Cerebellar cortex (tissue), 1 donor: ENCODE measurements at places on chromosomes 13 and 19.

DNA sequence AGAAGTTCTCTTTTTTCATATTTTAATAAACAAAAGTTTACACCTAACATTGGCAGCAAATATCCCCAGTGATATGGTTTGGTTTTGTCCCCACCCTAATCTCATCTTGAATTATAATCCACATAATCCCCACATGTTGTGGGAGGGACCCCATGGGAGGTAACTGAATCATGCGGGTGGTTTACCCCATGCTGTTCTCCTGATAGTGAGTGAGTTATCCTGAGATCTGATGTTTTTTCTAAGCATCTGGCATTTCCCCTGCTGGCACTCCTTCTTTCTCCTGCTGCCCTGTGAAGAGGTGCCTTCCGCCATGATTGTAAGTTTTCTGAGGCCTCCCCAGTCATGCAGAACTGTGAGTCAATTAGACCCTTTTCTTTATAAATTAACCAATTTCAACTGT, 214.7 kb downstream of the SLITRK1 start:
- DNase-seq: no peak

DNA sequence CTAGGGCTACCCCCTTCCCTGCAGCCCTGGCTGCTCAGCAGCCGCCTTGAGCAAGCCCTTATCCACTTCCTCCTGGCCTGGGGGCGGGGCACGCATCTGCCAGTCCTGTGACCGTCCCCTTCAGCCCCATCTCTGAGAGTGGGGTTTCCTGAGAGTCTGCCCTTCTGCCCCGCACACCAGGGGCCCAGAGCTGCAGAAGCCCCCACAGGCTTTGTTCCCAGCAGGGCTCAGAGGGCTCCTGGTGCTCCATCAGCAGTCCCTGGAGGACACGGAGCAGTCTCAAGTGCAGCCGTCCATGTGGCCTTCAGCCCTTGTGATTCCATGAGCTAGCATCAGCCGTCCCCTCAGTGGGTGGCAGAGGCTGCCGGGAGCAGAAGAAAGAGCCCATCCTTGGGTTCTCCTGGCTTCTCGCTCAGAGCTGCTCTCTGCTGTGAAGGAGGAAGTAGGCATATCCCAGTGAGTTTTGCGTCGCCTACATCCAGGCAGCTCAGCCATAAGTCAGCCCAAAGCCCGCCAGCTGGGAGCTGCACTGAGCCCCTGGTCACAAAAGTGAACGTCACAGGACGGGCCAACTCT, 16.3 kb downstream of the MYO9B start:
- DNase-seq: no peak

GRCh38 chr19:11164879-11165406, 9.4 kb upstream of the SPC24 start:
- peak; percentile 71 for DNase-seq

- no peak for DNase-seq
These were observed 835.0 kb upstream of the PCDH20 start for GRCh38 chr13:62250501-62251201.

DNA sequence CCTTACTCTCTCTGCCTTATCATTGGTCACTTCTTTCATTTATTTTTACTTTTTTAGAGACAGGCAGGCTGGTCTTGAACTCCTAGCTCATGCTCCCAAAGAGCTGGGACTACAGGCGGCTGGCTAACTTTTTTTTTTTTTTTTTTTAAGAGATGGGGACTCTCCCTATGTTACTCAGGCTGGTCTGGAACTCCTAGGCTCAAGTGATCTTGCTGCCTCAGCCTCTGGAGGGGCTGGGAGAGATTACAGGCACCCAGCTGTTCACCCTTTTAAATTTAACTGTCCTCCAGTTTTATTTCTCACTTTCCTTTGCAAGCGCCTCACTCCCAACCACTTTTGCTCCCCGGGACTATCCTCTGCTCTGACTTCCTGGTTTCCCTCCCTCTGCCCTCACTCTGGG, 5.6 kb upstream of the CLDN10 start:
- no peak for DNase-seq

DNA sequence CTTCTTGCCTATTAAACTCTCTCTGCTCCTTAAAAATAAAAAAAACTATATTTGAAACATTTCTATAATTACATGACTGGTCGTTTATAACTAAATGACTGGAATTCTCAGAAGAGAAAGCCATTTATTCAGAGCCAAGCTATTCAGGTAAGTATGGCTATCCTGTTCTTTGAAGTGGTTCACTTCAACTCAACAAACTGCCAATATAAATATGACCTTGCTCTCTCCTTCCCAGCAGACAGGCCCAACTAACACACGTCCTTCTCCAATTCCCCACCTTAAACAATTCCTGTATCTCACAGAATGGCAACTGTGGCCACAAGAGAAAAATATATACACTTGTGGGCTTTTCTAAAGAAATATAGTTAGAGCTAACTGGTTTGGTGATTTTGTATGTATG, 153.9 kb downstream of the MIPEP start:
- DNase-seq: no peak

DNA sequence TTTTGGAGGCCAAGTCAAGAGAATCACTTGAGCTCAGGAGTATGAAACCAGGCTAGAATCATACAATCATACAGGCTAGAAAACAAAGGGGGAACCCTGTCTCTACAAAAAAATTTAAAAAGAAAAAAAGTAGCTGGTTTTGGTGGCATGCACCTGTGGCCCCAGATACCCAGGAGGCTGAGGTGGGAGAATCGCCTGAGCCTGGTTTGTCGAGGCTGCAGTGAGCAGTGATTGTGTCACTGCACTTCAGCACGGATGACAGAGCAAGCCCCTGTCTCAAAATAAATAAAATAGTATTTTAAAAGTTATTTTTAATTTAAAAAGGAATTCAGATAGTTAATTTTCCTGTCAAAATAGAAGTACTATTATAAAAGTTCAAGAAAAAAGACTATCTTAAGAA, 369.1 kb upstream of the SLITRK5 start:
- DNase-seq: no peak

GRCh38 chr19:37999309-38000213, 92.6 kb downstream of the SIPA1L3 start:
- no peak for DNase-seq

GRCh38 chr19:11566164-11566563, 7.1 kb upstream of the ELOF1 start:
- DNase-seq: no peak

- no peak for DNase-seq
These were observed 2.6 kb downstream of the ZSWIM4 start for GRCh38 chr19:13797870-13798269.

DNA sequence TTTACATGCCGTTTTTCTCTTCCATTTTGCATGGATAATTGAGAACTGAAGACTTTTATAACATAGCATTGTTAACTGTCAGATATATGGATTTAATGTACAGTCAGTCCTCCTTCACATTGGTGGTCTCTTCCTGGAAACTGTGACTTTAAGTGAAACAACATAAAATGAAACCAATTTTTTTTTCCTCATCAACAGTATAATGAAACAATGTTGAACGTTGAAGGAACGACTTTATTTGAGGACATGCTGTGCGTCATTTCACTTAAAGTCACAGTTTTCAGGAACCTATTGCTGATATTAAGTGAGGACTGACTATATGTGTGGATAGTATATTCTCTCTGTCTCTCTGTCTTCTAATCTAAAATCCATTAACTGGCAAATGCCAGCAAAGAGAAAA, 54.8 kb downstream of the COG3 start:
- no peak for DNase-seq

GRCh38 chr19:1046836-1047695, 7.2 kb downstream of the ABCA7 start:
- no peak for DNase-seq

GRCh38 chr13:92097337-92097903, 699.0 kb downstream of the GPC5 start:
- no peak for DNase-seq

- no peak for DNase-seq
These were observed 137.3 kb downstream of the KDM4B start for GRCh38 chr19:5106191-5106726.

GRCh38 chr19:32206065-32206464, 139.3 kb upstream of the ZNF507 start:
- no peak for DNase-seq

DNA sequence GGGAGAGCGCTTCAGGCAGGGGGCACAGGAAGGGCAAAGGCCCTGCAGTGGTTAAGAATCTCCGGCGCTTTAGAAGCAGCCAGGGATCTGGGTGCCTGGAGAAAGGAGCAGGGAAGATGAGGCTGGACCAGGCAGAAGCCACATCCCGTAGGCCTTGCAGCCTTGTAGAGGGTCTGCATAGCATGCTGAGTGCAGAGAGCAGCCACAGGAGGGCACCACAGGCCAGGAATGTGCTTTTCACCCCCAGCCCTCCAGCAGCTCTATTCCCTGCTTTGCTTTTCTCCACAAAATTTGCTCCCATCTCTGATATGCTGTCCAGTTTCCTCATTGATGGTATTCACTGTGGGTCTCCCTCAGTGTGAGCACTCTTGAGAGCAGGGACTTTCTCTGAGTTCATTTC, 5.7 kb downstream of the WDR62 start:
- peak; percentile 60 for DNase-seq

DNA sequence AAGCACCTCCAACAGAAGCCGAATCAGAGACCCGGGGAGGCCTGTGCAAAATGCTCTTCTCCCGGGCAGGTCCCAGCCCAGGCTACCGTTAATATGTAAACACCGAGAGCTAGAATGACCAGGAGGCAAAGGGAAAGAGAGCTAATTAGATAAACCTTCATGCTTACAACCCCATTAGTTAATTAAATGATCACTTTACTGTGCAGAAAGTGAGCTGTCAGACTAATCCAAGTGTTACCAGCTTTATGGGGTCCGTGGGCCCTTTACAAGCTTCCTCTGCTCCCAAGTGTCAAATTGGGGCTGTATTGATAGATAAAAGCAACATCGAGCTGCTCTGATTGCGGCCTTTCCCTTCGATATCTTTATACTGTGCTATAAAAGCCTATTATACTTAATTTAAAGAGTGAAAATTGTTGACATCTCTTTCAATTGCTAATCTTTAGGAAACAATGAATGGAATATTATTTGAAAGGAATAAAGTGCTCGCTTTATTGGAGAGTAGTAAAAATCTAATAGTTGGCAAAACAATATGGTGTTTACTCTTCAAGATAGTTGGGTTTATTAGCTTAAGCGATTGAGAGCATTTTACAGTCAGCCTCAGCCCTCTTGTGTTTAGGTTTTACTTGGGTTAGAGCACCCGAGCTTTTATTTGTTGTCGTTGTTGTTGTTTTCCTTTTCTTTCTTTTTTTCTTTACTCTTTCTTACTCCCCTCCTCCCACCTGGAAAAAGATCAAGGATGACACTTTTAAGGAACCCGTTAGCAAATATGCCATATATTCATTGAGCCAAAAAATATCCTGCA, 189.3 kb upstream of the GPR12 start:
- DNase-seq: no peak

GRCh38 chr13:30982906-30983305, 50.5 kb downstream of the TEX26 start:
- DNase-seq: no peak

DNA sequence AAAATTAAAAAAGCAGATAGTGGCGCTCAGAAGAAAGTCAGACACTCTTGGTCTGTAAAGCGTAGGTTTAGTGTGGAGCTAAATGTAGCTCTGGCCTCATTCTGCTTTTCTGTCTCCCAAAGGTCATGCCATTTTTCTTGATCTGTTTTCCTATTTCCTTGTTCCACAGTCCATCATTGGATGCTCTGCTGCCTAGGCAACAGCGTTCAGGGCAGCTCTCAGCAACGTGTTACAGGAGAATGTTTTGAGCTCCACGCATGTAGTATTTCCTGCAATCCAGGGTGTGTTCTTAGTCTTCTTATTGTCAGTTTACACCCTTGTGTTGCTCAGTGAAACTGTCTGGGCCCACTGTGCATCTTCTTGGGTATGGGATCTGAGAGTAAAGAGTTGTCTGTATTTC, 46.0 kb upstream of the PCDH8 start:
- no peak for DNase-seq

- peak; percentile 33 for DNase-seq
These were observed 80.0 kb upstream of the GPR183 start for GRCh38 chr13:99386911-99387788.

- DNase-seq: no peak
These were observed 5.0 kb downstream of the TEAD2 start for GRCh38 chr19:49357186-49357585.

DNA sequence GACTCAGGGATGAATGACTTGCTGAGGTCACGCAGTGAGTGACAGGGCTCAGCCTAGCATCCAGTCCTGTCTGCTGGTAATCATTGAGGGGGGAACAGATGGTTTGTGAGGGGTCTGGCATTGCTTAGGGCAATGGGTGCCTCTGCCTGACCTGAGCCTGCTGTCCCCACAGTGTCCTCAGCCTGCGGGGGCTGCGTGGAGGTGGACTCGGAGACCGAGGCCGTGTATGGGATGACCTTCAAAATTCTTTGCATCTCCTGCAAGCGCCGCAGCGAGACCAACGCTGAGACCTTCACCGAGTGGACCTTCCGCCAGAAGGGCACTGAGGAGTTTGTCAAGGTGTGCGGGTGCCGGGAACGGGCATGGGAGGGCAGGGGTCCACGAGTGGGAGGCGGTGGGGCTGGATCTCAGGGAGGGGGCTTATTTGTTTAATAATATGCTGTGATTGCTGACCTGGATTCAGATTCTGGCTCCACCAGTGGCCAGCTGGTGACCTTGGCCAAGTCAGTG, 2.1 kb downstream of the SCN1B start:
- DNase-seq: no peak

- DNase-seq: no peak
These were observed 22.4 kb upstream of the C13orf46 start for GRCh38 chr13:113996081-113996911.
